ENCODE measurements at places on chromosomes 6 and 20. TPM values are rescaled to one million over a fixed set of nuclear protein-coding genes. Genes with fewer than 3 reads are reported as not detected.

- DNase-seq = peak; percentile 22
These were observed 5.6 kb downstream of the BAG2 start for GRCh38 chr6:57177545-57178265.

Gene RSPO3
- 12.0 TPM for total RNA-seq

Gene TFAP2D
- total RNA-seq = not detected

Gene HAO1
- total RNA-seq = not detected

- no peak for DNase-seq
These were observed 150.1 kb downstream of the DHX35 start for GRCh38 chr20:39112178-39112743.

Gene HRH3
- total RNA-seq = 0.09 TPM

- no peak for DNase-seq
These were observed 110.6 kb downstream of the FNDC1 start for GRCh38 chr6:159279790-159280277.

DNA sequence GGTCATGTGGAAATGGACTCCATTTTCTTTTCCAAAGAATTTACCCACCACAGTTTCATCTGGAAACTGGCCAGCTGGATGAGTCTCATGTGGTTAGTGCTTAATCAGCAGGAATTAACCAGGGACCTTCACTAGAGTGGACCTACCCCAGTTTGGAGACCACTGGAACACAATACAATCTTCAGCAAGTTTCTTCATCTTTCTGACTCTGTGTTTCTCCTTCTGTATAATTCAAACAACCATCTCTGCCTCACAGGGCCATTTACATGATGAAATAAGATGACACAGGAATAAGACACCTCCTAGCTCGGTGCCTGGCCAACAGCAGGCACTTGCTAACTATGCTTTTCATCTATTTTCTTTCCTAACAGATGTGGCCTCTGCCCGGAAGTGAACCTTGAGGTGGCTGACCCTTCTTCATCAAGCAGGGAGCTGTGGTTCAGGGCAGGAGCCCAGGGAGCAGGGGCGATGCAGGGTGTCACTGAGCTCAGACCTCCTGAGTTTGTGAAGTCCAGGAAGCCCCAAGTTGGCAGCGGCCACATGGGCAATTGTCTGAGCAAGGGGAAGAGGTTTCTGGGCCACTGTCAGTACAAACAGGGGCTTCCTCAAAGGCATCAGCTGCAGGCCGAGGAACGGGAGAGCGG, 98.8 kb downstream of the SOD2 start:
- DNase-seq = no peak

- no peak for DNase-seq
These were observed 25.1 kb downstream of the FKBP5 start for GRCh38 chr6:35663447-35664235.

All from mucosa of descending colon (tissue), 3 donors.